Thymus (tissue), 14 donors: ENCODE measurements at places on chromosomes 11 and 22. TPM values are rescaled to one million over a fixed set of nuclear protein-coding genes. Genes with fewer than 3 reads are reported as not detected.

Gene ROBO4
- 1.5 TPM for total RNA-seq

- no peak for DNase-seq
Measured at GRCh38 chr11:112437096-112437495, 176.4 kb upstream of the PLET1 start.

DNA sequence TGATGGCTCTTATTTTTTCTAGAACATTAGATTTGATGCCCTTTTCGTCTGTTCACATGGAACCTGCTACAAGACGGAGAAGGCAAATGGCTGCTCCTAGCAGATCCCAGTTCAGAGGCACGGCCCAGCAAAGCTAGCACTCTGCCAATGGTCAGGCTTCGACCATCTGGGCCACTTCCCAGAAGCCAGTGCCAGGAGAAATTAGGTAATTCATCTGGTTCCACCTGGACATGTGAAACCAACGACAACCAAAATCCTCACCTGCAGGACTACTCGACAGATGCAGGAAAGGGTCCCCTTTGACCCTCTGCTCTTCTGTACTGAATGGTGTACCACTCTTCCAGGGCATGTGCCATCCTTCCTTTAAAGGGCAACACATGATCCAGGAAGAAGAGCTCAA, 25.4 kb downstream of the MICAL3 start:
- DNase-seq, result no peak

Gene WBP2NL
- total RNA-seq, result 0.66 TPM

- DNase-seq, result no peak
Measured at GRCh38 chr22:27107824-27108223, 450.4 kb downstream of the MIAT start.

DNA sequence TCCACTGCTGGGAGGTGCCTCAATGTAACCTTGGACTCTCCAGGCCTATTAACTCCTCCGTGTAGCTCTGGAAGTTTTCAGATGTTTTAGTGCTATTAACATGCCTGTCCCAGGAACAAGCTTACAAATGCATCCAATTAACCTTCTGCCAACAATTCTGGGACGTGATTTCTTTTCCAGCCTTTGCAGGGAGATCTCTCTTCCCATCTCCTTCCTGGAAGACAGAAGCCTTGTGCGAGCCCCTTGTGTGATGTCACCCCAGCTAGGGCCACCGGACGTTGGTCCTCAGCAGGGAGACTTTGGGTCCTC, 47.7 kb upstream of the SYT7 start:
- DNase-seq, result no peak

DNA sequence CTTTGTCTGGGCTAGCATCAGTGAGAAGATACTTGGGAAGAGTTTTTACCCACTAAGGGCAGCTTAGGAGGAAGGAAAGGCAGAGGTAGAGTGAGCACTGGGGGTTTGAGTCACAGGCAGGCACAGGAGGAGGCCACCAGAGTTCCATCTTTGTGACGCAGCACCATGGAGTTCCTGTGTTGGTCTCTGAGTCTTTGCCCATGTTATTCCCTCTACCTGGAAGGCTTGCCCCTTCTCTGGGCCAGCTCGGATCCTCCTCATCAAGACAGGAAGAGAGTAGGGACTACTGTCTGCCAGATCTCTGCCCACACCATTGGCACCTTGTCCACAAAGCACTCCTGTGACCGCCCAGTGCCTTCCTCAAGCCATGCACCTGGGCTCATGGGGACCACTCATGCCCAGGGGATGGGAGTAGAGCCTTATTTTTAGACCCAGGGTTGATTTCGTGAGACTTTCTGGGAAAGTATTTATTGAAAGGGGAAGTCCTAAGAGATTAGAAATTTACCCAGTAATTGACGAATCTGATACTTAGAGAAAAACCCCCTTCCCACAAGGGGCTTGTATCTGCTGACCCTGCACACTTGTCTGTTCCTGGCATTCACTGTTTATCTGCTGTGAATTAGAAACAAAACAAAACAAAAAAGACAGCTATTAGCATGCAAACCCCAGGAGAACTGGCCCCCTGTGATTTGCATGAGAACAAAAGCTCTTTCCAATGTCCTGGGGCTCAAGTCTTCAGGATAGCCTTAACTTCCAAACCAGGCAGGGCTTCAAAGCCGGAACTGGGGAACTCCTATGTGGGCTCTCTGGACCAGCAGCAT, 35.9 kb upstream of the MYEOV start:
- DNase-seq, result no peak

GRCh38 chr22:42919199-42919598, 62.1 kb upstream of the ARFGAP3 start:
- no peak for DNase-seq

- DNase-seq, result no peak
Measured at GRCh38 chr11:131957875-131958274, 587.5 kb downstream of the NTM start.

Gene OR4D5
- total RNA-seq, result not detected

Gene MMP3
- total RNA-seq, result 0.28 TPM

DNA sequence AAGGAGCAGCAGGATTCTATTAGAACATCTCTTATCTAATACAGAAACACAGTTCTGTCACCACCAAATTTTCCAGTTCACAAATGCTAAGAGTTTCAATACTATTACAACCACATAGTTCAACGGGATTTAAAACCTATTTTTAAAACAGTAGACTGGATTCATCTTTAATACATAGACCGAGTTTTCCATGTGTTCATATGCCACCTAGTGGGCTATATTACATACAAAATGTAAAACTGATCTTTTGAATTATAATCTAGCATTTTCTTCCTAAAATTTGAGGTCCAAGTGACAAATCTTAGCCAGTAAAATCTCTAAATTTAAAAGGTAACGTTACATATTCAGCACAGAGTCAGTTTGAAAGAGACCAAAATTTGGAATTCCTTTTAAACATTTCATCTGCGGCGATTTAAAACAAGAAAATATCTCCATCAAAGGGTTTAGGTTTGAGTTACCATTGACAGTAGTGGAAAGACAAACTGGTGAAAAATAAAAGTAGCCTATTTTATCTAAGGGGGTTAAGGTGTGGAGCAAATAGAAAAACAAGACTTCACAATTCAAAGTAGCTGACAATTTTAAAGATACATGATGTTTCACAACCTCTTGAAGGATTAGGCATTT, 269.3 kb upstream of the MPPED2 start:
- DNase-seq, result no peak

GRCh38 chr11:113411536-113411935, 24.0 kb downstream of the ANKK1 start:
- no peak for DNase-seq

Gene OR52E8
- total RNA-seq, result not detected

Gene MS4A6E
- total RNA-seq, result 0.57 TPM

GRCh38 chr22:29780748-29781676, 13.8 kb downstream of the UQCR10 start:
- DNase-seq, result no peak

- no peak for DNase-seq
Measured at GRCh38 chr11:130873761-130874160, 42.5 kb downstream of the SNX19 start.

DNA sequence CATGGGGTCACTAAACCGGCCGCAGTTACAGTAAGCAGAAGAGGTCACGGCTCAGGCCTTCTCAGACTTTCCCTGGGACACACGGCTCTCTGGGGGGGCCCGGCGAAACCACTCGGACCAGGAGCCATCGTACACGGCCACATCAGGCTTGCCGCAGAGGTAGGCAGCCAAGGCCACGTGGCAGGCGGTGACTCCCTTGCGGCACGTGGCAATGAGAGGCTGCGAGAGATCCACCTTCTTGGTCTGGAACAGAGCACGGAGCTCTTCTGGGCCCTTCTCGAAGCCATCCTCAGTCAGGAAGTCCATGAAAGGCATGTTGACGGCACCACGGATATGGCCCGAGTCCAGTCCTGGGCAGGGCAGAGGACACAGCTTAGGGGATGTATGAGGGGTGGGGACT, 8.3 kb downstream of the TST start:
- DNase-seq, result no peak
